Breast epithelium (tissue), 4 donors: ENCODE measurements at places on chromosomes 3 and 15. TPM values are rescaled to one million over a fixed set of nuclear protein-coding genes. Genes with fewer than 3 reads are reported as not detected.

GRCh38 chr15:68620721-68621527, 42.1 kb downstream of the CORO2B start:
- no peaks in the 10 kb centered on the region for H3K4me1 ChIP-seq
- H3K4me3 ChIP-seq: no peak overlapping the region
- no peak for DNase-seq
- no peaks in the 10 kb centered on the region for H3K27me3 ChIP-seq
- H3K36me3 ChIP-seq: no peaks in the 10 kb centered on the region
- H3K27ac ChIP-seq: peak overlapping the region; percentile 82

GRCh38 chr3:105539897-105540296, 173.2 kb downstream of the ALCAM start:
- DNase-seq: no peak
- H3K27ac ChIP-seq: no peak overlapping the region
- H3K4me3 ChIP-seq: no peak overlapping the region
- H3K36me3 ChIP-seq: no peaks in the 10 kb centered on the region
- no peaks in the 10 kb centered on the region for H3K27me3 ChIP-seq

DNA sequence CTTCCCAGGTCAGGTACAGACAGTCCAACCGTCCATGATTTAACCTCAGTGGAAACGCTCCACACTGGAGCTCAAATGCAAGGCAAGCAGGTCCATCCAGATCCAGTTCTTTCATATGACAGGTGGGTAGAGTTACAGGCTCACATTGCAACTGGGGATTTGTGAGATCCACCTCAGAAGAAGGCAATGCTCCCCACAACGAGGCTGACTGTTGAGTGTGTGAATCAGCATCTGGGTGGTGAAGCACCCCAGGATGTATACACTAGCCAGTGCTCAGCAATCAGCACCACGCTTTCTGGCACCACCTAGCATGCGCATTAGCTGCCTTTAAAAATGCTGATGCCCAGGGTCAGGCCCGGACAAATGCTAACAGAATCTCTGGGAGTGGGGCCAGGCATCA, 343.5 kb upstream of the ICE2 start:
- H3K27ac ChIP-seq: no peak overlapping the region
- no peak for DNase-seq
- no peaks in the 10 kb centered on the region for H3K36me3 ChIP-seq
- H3K4me3 ChIP-seq: no peak overlapping the region
- no peaks in the 10 kb centered on the region for H3K27me3 ChIP-seq

The COL7A1 gene
- total RNA-seq: 12.5 TPM

GRCh38 chr15:35514759-35515158, 31.2 kb downstream of the DPH6 start:
- H3K4me3 ChIP-seq: no peak overlapping the region
- H3K27me3 ChIP-seq: no peaks in the 10 kb centered on the region
- H3K4me1 ChIP-seq: no peaks in the 10 kb centered on the region
- H3K36me3 ChIP-seq: no peaks in the 10 kb centered on the region

- H3K36me3 ChIP-seq: no peaks in the 10 kb centered on the region
- no peak overlapping the region for H3K4me3 ChIP-seq
- H3K27ac ChIP-seq: no peak overlapping the region
- no peaks in the 10 kb centered on the region for H3K27me3 ChIP-seq
Observed at GRCh38 chr3:71109241-71109976, 474.1 kb downstream of the FOXP1 start.

The PAQR9 gene
- not detected for total RNA-seq

DNA sequence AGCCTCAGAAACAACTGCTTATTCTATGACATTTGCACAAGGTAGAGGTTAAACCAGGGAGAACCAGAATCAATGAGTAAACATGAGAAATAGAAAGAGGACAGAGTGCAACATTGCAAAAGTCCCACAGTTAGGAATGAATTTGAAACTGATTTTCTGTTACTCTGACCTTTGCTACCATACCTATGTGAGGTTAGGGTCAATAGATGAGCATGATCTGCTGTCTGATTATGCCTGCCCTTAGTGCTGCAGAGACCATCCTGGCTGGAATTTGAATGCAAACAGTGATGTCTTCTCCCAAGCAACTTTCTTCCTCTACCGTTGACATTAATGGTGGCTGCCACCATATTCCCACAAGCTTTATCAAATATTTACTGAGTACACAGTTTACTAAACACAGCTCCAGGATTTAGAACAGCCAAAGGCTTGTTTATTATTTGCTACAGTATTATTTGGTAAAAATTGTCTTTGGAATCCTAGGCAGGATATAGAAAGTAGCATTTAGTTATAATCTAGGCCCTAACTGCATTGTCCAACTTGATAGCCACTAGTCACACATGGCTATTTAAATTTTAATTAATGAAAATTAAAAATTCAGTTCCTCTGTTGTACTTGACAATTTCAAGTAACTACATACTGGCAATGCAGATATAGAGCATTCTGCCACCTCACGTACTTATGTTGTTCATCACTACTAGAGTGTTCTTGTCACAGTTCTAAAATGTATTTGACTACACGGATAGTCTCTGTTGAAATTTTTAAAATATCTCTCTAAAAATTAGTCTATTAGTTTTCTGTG, 8.9 kb upstream of the CLDN1 start:
- no peaks in the 10 kb centered on the region for H3K4me1 ChIP-seq
- H3K27ac ChIP-seq: no peak overlapping the region
- no peak for DNase-seq
- no peaks in the 10 kb centered on the region for H3K27me3 ChIP-seq
- no peaks in the 10 kb centered on the region for H3K36me3 ChIP-seq
- no peak overlapping the region for H3K4me3 ChIP-seq

- H3K4me1 ChIP-seq: no peaks in the 10 kb centered on the region
- H3K27me3 ChIP-seq: no peaks in the 10 kb centered on the region
- H3K36me3 ChIP-seq: no peaks in the 10 kb centered on the region
- no peak overlapping the region for H3K4me3 ChIP-seq
- H3K27ac ChIP-seq: no peak overlapping the region
- no peak for DNase-seq
Observed at GRCh38 chr3:89340408-89340807, 233.0 kb downstream of the EPHA3 start.

- no peak overlapping the region for H3K27ac ChIP-seq
- no peaks in the 10 kb centered on the region for H3K4me1 ChIP-seq
- DNase-seq: no peak
- H3K27me3 ChIP-seq: no peaks in the 10 kb centered on the region
Observed at GRCh38 chr3:113186566-113186965, 24.8 kb upstream of the BOC start.

DNA sequence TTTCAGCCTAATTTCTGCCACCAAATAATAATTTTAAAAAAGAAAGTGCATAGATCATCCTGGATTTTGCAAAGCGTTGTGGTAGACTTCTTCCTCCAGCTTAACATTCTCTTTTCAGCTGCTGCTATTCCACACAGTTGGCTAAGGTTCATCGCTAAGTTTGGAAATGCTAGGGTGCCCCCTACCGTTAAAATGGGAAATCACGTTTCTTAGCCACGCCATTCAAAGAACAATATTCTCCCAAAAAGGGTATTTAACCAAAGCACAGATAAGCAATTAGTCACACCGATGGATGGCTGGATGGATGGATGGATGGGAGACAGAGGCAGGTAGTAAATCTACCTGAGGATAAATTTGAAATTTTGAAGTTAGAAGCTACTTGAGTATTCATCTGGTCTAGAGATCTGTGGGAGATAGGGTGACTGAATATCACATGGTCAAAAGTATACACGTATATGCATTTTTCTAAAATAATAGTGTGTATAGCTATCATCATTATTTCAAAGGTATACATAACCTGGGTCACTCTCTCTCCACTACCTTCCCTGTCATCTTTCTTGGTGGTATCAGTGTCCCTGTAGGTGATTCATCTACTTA, 67.2 kb downstream of the EFHB start:
- no peaks in the 10 kb centered on the region for H3K36me3 ChIP-seq
- no peaks in the 10 kb centered on the region for H3K4me1 ChIP-seq
- no peak for DNase-seq

The STXBP5L gene
- total RNA-seq: 0.33 TPM

The GOLGA6D gene
- total RNA-seq: not detected

DNA sequence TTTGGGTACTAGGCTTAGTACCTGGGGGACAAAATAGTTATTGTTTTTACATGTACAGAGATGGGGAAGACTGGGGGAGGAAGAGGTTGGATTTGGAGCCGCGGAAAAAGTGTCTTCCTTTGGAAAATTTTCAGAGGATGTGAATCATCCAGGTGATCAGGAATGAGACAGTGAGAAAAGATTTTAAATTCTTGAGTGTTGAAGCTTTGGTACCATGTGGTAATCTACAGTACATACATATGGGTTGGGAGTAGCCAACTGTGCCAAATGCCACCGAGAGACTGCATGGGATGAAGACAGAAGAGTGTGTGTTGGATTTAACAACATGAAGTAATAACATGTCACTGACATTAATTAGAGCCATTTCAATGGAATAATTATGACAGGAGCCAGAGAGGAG, 1238.2 kb downstream of the ROBO1 start:
- H3K4me3 ChIP-seq: no peak overlapping the region
- no peaks in the 10 kb centered on the region for H3K4me1 ChIP-seq
- no peaks in the 10 kb centered on the region for H3K36me3 ChIP-seq
- no peak for DNase-seq

The ATP2B2 gene
- total RNA-seq: under 0.01 TPM

GRCh38 chr3:74127256-74127655, 487.2 kb downstream of the CNTN3 start:
- H3K27me3 ChIP-seq: no peaks in the 10 kb centered on the region
- no peak overlapping the region for H3K27ac ChIP-seq
- no peak overlapping the region for H3K4me3 ChIP-seq
- no peaks in the 10 kb centered on the region for H3K4me1 ChIP-seq
- no peak for DNase-seq

GRCh38 chr15:94360251-94360685, 128.9 kb downstream of the MCTP2 start:
- no peaks in the 10 kb centered on the region for H3K36me3 ChIP-seq
- H3K4me1 ChIP-seq: no peaks in the 10 kb centered on the region
- no peaks in the 10 kb centered on the region for H3K27me3 ChIP-seq
- no peak overlapping the region for H3K27ac ChIP-seq
- no peak overlapping the region for H3K4me3 ChIP-seq

DNA sequence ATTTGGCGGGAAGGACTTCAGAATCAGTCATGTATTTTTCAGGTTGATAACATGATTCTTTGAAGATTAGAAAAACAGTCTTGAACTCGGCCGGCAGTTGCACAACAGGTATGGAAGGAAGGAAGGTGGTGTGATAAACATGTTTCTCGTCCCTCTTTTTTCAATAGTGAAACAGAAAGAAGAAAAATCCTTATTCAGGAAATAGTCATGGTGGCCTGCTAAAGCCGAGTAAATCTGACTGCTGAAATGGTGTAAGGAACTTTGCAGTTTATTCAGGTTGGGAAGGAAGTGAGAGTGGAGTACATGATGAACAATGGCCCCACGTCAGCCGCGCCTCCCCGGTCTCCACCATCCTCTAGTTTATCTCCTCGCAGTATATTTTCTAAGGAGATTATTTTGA, 6.7 kb downstream of the RASGRP1 start:
- H3K4me1 ChIP-seq: no peaks in the 10 kb centered on the region
- no peak for DNase-seq
- no peak overlapping the region for H3K27ac ChIP-seq
- H3K4me3 ChIP-seq: no peak overlapping the region
- no peaks in the 10 kb centered on the region for H3K36me3 ChIP-seq

DNA sequence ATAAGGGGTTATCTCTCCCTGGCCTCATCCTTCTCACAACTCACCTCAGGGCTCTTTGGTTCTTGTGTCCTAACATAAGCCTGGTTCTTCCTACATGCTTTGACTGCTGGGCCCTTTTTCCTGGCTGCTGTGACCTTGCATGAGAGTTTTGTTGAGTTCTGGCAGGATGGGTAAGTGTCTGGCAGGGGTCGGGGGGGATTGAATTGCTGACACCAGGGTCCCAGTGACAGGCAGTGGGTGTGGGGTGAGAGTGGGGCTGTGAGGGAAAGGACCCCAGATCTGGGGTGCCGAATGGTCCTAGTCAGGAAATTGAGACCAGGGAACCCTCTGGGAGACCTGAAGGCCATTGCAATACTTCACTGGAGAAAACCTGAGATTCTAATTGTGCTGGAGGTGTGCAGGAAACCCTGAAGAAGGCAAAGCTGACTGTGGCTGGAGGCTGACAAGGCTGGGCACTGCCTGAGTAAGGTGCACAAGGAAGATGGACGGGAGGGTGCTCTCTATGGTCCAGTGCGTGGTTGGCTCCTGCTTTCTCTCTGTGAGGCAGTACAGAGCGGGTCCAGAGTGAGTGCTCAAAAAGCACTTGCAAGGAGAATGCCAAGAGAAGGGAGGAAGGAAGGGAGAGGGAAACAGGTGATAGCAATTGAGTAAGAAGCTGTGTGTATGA, 76.8 kb downstream of the CLSTN2 start:
- no peak overlapping the region for H3K27ac ChIP-seq
- H3K36me3 ChIP-seq: no peaks in the 10 kb centered on the region
- no peak overlapping the region for H3K4me3 ChIP-seq
- no peaks in the 10 kb centered on the region for H3K4me1 ChIP-seq
- DNase-seq: no peak

The AHSG gene
- total RNA-seq: not detected

DNA sequence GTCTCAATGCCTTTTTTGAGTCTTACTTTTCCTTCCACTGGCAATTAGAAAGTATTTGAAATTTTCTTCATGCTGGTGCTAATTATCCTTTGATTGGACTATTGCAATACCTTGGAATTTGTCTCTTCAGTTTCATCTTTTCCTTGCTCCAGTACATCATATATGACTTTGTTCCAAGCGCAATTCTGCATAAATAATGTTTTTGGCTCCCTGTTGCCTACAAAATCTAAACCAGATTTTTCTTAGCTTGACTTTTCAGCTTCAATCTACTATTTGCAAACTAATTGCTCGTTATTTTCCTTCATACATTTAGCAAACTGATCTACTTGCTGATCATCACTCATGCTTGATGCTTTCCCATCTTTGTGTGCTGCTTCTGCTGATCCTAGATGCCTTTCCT, 230.8 kb upstream of the GPR149 start:
- DNase-seq: no peak
- H3K4me1 ChIP-seq: no peaks in the 10 kb centered on the region
- H3K36me3 ChIP-seq: no peaks in the 10 kb centered on the region
- no peak overlapping the region for H3K27ac ChIP-seq

DNA sequence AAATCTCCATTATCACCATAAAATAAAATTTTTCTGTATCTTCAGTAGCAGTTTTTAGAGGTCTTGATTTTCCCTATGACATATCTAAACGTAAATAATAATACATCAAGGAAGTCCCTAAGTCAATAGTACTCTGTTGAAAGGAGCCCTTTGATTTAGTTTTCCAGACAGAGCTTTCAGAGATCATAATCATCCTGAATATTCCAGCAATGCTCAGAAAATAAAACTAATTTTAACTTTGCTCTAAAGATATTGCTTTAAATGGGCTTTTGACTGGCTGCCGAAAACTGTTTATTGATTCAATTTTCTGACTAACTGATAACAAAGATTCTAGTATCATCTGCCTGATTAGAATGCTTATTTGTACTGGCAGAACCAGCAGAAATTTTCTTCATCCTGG, 40.7 kb upstream of the ROBO1 start:
- H3K4me1 ChIP-seq: no peaks in the 10 kb centered on the region
- no peak overlapping the region for H3K27ac ChIP-seq
- no peaks in the 10 kb centered on the region for H3K36me3 ChIP-seq
- H3K27me3 ChIP-seq: no peaks in the 10 kb centered on the region
- H3K4me3 ChIP-seq: no peak overlapping the region

- DNase-seq: no peak
- H3K36me3 ChIP-seq: no peaks in the 10 kb centered on the region
- peak overlapping the region; percentile 60 for H3K4me3 ChIP-seq
Observed at GRCh38 chr3:54120657-54121413, 1.5 kb upstream of the CACNA2D3 start.

GRCh38 chr3:136939489-136939888, 18.3 kb upstream of the IL20RB start:
- no peaks in the 10 kb centered on the region for H3K4me1 ChIP-seq
- H3K27me3 ChIP-seq: no peaks in the 10 kb centered on the region
- no peak for DNase-seq
- H3K36me3 ChIP-seq: no peaks in the 10 kb centered on the region
- no peak overlapping the region for H3K4me3 ChIP-seq

The SLC22A13 gene
- total RNA-seq: not detected

The GNAT1 gene
- not detected for total RNA-seq

The FSTL1 gene
- 225 TPM for total RNA-seq

The POPDC2 gene
- total RNA-seq: 1.1 TPM
